ENCODE measurements at places on chromosomes 1 and 21.

DNA sequence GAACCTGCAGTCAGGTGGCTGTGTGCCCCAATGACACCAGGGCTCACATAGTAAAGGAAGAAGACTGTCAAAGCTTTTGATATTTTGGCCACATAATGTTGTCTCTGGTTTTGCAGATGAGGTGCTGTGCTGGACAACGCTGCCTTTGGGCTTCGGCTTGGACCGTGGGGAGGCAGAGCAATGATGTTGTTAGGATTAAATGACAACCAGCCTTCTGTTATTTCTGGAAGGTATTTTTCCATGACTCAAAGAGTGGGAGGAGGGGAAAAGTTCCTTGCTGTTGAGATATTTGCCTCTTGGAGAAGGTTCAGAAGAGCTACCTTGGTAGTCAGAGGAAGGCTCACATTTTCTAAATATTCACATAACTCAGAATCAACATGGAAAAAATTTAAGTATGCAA lies 187.3 kb upstream of the GALNT2 start:
- DNase-seq, result no peak

GRCh38 chr1:221723018-221723847 lies 18.7 kb downstream of the DUSP10 start:
- DNase-seq, result no peak

GRCh38 chr1:209741193-209741592 lies 14.7 kb upstream of the TRAF3IP3 start:
- no peak for DNase-seq

DNA sequence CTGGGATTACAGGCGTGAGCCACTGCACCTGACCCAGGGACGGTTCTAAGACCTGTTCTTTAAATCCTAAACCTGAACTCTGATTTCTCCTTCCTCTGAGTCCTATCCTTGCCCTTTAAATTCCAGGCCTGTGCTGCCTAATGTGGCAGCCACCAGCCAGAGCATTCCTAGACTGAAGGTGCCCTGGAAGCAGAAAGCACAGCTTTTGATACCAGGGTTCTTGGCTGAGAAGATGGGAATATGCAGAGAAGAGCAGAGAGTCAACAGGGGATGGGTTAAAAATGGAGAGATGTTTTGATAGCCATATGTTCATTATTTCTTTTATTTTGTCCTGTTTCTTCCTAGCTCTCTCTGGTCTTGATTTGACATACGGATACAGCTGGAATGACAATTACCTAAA lies 49.7 kb downstream of the RYR2 start:
- DNase-seq, result no peak

DNA sequence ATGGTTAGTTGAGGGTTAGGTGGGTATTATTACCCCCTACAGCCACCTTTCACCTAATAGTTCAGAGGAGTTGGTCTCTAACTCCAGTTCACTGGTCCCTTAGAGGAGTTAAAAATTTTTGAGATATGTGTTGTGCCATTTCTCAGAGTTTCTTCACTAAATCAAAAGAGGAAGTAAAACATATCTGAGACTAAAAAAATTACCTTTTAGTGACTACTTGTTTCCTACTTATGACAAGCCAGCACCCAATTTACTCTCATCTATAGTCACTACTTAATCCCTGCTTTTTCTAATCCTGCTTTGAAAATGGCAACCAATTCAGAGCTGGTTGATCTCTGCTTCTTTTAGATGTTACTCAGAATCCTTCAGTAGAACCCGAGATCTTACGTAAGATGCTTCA lies 1316.8 kb upstream of the B3GALT2 start:
- no peak for DNase-seq
